A549 (cell line): ENCODE measurements at places on chromosomes 12 and 14. TPM values are rescaled to one million over a fixed set of nuclear protein-coding genes. Genes with fewer than 3 reads are reported as not detected.
A peak's percentile ranks its signal among the peaks of the same experiment; 100 is the strongest.

Gene SERPINA6
- 0.38 to 0.43 TPM (median 0.43 TPM) in 3 replicates for polyA plus RNA-seq

GRCh38 chr14:47154276-47154797 is 502.8 kb upstream of the RPL10L start:
- no peak for DNase-seq

Gene ABHD12B
- polyA plus RNA-seq: not detected in 3 replicates

DNA sequence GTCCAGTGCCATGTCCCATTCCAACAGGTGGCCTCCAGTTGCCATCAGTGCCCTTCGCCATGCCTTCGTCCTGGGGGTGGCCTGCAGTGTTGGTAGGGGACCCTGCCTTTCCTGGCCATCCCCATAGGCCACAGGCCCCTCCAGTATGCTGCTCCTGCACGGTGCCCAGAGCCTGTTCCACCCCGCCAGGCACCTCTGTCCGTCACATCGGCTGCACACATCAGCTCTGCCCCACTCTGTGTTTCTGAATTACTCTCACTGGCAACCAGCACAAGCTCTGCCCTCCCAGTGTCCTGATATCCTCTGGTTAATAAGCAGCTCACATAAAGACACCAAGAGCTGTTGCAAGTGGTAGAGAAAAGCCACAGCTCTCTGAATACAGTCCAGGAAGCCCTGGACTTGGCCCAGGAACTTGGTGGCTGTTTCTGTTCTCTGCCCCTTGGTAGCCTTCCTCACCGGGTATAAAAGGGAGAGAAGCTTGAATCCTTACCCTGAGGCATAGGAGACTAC is 31.3 kb upstream of the ATP2A2 start:
- peak; percentile 66 for DNase-seq

Gene PTGES3
- 400 to 467 TPM (median 406 TPM) in 3 replicates for polyA plus RNA-seq

GRCh38 chr14:50717811-50718210 is 49.7 kb upstream of the SAV1 start:
- DNase-seq: no peak

- DNase-seq: no peak
Measured at GRCh38 chr14:24879661-24880386, 170.1 kb downstream of the STXBP6 start.

GRCh38 chr12:2003676-2004112 is 563 bp downstream of the DCP1B start:
- DNase-seq: peak; percentile 8

GRCh38 chr12:16119618-16120415 is 157.7 kb downstream of the SLC15A5 start:
- no peak for DNase-seq
